ENCODE measurements at places on chromosomes 7 and 10. TPM values are rescaled to one million over a fixed set of nuclear protein-coding genes. Genes with fewer than 3 reads are reported as not detected.

- DNase-seq: no peak
Measured at GRCh38 chr7:55444786-55445185, 79.6 kb downstream of the LANCL2 start.

DNA sequence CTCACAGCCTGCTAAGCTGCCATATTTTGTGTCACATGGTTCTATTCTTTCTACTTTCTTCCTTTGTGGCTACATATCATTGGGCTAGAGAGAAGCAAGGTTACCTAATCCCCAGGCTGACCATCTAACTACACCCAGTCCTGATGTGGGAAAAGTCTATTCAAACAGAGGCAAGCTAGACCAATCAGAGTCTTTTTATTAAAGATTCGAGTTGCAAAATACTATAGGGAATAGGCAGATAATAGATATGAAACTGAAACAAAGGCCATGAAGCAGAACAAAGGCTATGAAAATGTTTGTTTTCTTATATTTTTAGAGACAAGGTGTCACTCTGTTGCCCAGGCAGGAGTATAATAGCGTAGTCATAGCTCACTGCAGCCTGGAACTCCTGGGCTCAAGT lies 36.7 kb downstream of the MTERF1 start:
- no peak for DNase-seq

DNA sequence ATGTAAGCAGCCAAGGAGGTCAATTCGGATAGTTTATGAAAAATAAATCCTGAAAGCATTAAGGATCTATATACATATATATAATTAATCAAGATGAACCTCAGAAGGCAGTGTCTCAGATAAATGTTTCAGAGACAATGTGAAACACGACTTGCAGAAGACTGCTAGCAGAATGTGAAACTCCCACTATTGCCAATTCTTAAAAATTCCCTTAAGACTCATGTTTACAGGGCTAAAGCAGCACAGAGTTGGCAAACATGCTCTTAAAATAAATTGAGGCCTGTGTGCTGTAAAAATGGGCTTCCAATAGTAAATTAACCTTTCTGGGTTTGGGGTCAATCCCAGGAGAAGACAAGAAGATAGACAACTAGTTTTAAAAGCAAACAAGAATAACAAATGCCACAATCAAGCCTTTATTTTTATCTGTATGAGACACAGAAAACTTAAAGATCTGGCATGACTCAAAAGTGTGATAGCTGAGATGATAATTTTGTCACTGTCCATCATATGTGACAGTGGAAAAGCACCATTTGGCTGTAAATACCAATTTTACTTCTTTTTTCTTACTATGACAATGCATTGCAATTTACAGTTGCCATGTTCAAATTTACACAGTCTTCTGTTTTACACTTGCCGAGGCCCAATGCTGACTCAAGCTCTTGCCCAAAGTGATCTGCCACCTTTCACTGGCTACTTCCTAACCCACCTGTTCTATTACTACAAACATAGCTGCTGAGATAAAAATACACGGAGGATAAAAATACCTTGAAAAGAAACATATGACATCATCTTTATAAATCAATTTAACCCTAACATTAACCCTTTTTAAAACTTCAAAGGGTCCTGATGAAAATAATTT lies 78.6 kb downstream of the CHCHD3 start:
- no peak for DNase-seq

DNA sequence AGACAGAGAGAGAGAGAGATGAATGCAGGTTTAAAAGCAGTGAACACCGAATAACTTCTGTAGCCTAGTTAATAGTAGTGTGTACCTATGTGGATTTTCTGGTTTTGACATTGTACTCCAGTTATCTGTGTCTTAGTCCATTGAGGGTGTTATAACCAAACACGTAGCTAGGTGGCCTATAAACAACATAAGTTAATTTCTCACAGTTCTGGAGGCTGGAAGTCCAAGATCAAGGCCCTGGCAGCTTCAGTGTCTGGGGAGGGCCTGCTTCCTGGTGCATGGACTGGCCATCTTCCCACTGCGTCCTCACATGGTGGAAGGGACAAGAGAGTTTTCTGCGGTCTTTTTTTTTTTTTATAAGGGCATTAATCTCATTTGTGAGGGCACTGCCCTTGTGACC lies 23.5 kb downstream of the AOC1 start:
- DNase-seq: no peak

The CEP55 gene
- 0.17 TPM for total RNA-seq

The EZH2 gene
- total RNA-seq: 16.0 TPM

DNA sequence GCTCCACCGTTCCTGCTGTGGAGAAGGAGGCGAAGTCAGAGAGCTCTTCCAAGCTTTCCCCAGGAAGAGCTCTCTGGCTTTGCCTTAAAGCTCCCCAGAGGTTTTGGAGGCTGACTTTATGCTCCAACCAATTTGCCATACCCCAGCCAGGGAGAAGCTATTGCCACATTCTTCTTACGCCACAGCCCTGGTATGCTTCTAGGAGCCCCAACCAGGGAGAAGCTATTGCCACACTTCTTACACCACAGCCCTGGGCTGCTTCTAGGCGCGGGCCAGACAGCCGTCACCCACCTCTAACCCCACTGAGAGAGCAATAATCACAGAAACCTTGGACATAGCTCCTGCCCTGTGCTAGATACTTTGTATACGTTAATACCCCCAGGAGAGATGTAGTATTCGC lies 951 bp downstream of the ELOVL3 start:
- DNase-seq: no peak

The PROSER2 gene
- total RNA-seq: 1.1 TPM

- DNase-seq: no peak
Measured at GRCh38 chr10:66564287-66564686, 361.5 kb upstream of the LRRTM3 start.

DNA sequence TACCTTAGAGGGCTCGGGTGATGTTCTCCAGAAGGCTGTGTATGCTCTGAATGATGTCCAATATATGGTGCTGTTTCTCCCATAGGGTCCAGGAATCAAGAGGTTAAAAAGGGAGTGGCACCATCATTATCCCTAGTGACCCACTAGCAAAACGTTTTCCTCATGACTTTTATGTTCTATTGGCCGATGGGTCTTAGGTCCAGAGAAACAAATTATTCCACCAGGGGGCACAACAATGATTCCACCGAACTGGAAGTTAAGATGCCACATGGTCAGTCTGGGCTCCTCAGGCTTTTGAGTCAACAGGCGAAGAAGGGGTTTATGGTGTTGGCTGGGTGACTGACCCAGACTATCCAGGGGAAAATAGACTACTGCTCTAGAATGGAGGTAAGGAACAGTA lies 256.1 kb downstream of the COBL start:
- no peak for DNase-seq

GRCh38 chr7:116222501-116222900 lies 12.2 kb downstream of the TES start:
- no peak for DNase-seq

DNA sequence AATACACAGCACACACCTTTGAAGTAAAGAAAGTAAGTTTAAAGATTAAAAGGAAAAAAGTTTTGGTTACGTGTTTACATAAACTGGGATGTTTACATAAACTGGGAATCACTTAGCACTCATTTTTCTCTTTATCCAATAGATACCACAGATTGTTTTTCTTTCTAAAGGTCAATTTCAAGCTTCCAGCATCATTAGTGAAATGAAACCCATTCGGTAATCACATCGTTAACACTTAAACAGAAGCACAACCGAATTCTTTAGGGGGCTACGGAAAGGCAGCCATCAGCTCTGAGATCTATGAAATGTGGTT lies 1.1 kb downstream of the ODAD2 start:
- DNase-seq: no peak

- DNase-seq: no peak
Measured at GRCh38 chr10:88946965-88947590, 5.5 kb downstream of the ACTA2 start.

- no peak for DNase-seq
Measured at GRCh38 chr10:114629824-114630730, 28.0 kb downstream of the ABLIM1 start.

The LANCL2 gene
- total RNA-seq: 7.1 TPM

- DNase-seq: no peak
Measured at GRCh38 chr7:148340438-148341280, 249.9 kb upstream of the C7orf33 start.

The CPXM2 gene
- not detected for total RNA-seq

GRCh38 chr7:16027396-16027795 lies 340.9 kb upstream of the MEOX2 start:
- no peak for DNase-seq

GRCh38 chr10:16728266-16728665 lies 89.0 kb downstream of the RSU1 start:
- no peak for DNase-seq

GRCh38 chr7:27145914-27146412 lies 1.6 kb downstream of the HOXA6 start:
- no peak for DNase-seq

DNA sequence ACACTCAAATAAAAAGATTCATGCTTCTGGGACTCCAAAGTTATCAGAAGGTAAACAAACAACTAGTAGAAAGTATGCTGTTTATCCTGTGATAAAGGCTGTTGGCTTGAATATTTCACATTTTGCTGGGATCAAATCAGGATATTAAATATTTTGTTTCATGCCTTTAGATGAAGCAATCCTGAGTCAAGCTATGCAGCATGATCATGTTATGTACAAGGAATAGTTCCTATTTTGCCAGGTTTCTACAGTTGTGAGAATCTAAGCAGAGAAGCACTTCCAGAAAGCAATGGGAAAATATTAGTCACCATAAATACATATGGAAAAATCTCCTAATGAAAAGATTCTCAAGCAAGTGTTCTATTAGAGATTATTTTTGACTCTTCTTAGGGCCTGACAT lies 262.8 kb upstream of the PCDH15 start:
- DNase-seq: no peak

- no peak for DNase-seq
Measured at GRCh38 chr10:78774999-78775711, 293.6 kb upstream of the ZMIZ1 start.
